ENCODE measurements at places on chromosomes 5 and 9.
A peak's percentile ranks its signal among the peaks of the same experiment; 100 is the strongest.

GRCh38 chr5:54173251-54173650 is 137.1 kb downstream of the ARL15 start:
- no peak for DNase-seq

- DNase-seq = no peak
Observed at GRCh38 chr9:21153336-21154017, 11.8 kb upstream of the IFNW1 start.

GRCh38 chr5:172243302-172243701 is 40.3 kb downstream of the UBTD2 start:
- no peak for DNase-seq

DNA sequence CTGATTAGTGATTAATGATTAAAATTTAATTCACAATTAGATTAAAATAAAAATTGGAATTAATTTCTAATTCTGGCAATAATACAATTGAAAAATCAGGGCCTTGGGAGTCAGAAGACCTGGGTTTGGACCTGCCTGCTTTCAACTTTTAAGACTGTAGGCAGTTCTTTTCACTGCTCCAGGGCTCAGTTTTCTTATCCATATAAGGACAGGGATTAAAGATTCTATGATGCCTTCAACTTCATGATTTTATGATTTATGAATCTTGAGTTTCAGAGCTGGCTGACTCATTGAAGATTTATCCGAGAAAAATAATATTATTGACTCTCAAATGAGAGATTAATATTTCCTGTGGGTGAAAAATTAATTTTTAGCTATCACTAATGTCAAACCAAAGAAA is 208.6 kb upstream of the ANKH start:
- no peak for DNase-seq

- DNase-seq = no peak
Observed at GRCh38 chr5:127975961-127976360, 107.6 kb upstream of the SLC12A2 start.

DNA sequence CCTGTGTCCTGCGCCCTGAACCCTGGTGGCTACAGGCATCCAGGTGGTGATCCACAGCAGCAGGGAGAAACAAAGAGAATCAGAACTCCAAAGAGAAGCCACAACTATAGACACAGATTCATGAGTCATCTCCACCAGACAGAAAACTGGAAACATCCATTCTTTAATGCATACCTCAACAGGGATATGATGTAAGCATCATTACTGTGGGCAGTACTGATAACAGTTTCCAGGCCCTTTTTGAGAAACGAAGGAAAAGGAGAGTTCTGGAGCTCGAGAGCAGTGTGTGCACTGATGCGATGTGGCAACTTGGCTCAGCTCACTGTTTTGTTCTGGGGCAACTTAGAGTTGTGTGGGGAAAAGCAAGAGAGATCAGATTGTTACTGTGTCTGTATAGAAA is 215.6 kb upstream of the ADAMTS16 start:
- DNase-seq = no peak

- no peak for DNase-seq
Observed at GRCh38 chr9:113533335-113534225, 70.1 kb downstream of the RGS3 start.

DNA sequence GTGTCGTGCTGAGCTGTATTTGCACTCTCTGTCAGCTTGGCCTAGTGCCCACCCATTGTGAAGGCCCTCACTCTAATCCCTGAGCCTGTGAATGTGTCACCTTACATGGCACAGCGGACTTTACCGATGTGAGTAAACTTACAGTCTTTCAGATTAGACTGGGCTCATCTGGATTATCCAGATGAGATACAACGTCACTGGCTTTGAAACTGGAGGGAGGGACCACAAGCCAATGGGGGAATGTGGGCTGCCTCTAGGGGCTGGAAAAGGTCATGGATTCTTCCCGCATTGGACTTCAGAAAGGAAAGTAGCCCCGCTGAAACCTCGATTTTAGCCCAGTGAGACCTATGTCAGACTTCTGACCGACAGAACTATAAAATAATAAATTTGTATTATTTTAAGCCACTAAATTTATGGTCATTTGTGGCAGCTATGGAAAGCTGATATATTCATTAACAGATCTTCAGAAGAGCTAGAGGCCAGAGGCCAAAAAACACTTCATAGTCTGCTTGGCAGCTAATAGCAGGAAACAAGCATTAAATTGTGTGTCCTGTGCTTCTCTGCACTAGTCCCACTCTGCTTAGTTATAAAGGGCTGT is 139.0 kb upstream of the GAS1 start:
- DNase-seq = no peak

- DNase-seq = no peak
Observed at GRCh38 chr9:125651576-125652232, 55.3 kb downstream of the MAPKAP1 start.

GRCh38 chr5:55668356-55668755 is 43.8 kb downstream of the SLC38A9 start:
- DNase-seq = no peak

DNA sequence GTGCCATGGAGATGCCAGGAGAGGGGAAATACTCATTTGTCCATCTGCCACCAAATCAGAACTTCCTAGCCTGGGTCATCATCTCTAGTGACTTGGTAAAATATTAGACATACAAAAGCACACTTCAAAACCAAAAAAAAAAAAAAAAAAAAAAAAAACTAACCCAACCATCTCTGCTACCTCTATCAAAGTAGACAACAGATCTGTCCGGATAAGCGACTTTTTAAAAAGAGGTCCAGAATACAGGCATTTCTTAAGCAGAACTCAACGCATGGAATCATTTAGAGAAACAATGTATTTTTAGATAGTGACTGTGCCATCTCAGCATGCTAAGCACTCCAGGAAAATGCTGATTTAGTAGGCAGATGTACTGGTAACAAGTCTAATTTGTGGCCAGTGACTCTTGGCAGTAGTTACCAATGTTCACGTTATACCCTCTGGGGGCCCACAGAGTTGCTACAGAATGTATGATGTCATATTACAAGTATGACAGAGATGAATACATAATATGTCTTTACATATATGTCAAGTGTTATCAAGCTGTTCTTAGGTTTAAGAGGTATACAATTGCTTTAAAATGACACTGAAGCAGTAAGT is 107.8 kb downstream of the SMIM23 start:
- DNase-seq = no peak

DNA sequence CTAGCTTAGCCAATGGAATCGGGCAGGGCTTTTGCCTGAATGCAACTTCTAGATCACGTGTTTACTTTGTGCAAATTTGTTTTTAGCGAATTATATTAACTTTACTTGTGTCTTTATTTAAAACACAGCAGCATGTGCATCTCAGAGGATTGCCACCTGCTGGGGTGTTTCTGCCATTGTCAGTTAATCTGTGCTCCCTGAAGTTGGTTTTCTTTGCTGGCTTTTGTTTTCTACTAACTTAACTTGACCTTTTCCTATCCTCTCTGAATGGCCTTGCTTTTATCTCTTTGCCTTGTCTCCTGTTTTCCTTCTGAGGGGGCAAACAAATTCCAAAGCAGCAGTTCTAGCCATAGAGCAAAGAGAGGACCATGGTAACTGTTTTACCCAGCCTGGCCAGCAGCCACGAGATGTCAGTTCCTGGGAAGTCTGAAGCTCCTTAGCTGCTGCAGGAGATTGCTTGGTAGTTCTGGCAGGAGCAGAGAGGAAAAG is 67.6 kb downstream of the ARHGEF28 start:
- peak; percentile 54 for DNase-seq

DNA sequence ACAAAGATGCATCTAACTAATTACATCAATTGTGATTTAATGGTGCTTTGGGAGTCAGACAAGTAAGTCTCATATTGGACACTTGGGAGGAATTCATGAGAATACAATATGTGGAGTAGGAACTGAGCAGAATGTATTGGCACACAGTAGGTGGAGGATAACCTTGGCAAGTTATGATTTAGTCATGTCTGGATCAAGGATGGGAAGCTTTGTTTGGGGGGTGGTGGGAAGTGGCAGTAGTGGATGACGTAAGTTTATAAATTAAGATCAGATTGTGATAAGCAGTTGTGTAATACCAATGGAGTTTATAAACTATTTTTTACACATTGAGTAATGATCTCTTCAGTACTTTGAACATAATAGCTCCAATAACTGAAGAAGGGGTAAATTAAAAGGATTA is 67.0 kb downstream of the SGCD start:
- DNase-seq = no peak

- peak; percentile 30 for DNase-seq
Observed at GRCh38 chr5:147658293-147658932, 124.1 kb downstream of the JAKMIP2 start.

GRCh38 chr5:59137846-59138245 is 555.0 kb downstream of the RAB3C start:
- no peak for DNase-seq

- DNase-seq = no peak
Observed at GRCh38 chr5:81513982-81514381, 120.0 kb upstream of the ACOT12 start.

DNA sequence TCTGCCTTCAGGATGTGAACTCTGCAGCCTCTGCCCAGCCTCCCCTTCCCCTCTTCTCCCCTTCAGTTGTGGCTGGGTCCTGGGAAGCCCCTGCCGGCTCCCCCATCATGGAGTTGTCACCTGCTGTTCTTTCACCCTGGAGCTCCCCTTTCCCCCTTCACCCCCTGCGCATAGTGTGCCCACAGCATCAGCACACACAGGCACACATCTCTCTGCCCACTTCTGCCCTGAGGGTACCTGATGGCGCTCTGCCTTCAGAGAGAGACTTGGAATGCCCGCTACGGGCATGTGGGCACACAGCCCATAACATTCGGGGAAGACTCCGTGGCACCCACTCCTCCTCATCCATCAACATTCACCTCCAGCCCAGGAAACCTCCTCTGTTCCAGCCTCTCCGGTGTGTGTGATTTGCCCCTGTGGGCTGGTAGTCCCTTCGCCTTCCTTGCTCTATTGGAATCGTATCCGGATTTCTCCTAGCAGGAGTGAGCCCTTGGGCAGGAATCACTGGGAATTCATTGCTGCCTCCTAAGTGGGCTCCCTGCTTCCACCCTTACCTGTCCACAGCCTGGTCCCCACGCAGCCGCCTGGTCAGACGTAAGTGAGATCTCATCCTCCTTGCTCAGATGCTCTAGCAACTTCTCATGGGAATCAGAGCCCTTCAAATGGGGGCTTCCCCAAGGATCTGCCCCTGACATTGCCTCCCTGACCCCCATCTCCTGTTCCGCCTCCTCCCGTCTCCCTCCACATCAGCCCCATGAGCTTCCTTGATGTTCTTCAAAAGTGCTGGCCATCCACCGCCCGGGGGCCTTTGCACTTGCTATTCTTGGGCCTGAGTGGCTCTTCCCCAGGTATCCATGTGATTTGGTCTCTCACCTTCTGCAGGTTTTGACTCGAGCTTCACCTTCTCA is 61.5 kb upstream of the CTSL start:
- DNase-seq = no peak

DNA sequence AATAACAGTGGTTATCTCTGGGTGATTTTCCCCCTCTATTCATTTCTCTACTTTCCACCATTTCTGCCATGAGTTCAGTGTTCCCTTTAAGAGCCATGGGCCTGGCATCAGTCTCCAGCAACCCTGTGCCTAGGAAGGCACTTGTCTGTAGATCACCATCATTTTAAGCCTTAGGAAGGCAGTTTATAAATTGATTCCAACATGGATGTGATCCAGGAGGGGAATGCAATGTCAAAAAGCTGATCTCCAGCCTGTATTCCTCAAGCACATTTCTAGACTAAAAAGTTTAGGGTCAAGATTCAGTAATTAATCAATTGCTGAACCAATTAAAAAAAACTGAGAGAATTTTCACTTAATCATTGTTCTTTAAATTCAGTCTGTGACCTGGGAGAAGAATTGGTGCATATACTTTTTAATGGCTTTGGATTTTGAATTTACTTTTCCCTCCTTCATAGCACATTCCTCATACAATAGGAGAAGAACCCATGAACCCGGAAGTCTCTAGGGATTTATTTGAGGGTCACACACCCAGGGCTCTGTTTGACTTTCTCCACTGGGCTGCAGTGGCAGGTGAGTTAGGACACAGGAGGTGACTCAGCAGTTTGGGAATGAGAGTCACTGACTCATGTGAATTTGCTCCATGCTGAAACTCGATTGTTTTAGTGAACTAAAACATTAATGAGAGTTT is 6.1 kb upstream of the ERMP1 start:
- DNase-seq = no peak

GRCh38 chr9:99732715-99733114 is 89.0 kb upstream of the NR4A3 start:
- DNase-seq = no peak

- no peak for DNase-seq
Observed at GRCh38 chr9:116464987-116465571, 222.0 kb upstream of the TRIM32 start.

GRCh38 chr5:59615272-59615671 is 278.3 kb downstream of the PDE4D start:
- DNase-seq = no peak

DNA sequence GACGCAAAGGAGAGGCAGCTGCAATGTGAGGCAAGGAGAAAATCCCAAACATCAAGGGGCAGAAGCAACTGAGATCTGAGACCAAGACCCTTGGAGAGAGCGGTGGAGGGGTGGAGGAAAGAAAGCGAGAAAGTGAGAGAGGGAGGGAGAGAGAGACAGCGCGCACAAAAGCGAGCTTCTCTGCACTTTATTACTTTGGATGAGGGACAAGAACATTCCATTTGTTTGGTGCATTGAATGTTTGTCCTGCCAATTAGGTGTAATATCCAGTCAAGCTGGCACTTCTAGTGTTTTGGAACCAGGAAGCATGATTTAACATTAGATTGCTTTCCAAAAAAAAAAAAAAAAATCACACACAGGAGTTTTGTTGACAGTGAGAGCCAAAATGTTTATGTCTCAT is 1.4 kb downstream of the CAST start:
- no peak for DNase-seq

DNA sequence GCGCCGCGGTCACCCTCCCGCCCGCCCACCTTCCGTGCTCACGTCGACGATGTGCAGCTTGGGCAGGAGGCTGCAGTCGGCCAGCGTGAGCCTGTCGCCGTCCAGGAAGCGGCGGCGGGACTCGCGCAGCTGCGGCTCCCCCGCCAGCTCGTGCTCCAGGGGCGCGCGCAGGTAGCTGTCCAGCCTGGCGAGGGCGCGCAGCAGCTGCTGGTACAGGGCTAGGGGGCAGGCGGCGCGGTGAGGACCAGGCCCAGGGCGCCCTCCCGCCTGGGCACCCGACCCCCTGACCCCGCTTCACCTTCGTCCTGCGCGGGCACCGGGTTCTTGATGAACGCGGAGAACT is 1.5 kb downstream of the CLIC3 start:
- no peak for DNase-seq

DNA sequence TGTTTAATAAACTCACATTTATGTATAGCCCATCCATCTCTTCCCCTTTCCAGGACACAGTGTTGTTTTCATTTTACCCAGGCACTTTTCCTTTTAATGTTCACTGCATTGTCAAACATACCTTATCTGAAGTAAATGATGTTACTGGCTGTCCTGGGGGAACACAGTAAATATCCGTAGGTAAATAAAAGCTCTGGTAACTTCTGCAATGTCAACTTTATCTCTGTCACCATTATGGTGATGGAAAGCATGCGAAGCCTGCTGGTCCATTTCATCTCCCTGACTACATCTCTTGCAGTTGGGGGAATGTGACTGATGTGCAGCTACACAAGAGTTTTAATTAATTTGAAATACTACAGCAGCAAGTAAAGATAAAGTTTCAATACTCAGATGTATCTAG is 1162.1 kb upstream of the SEMA6A start:
- DNase-seq = no peak

All from D341Med (cell line).